ENCODE measurements at places on chromosomes 3 and 15. TPM values are rescaled to one million over a fixed set of nuclear protein-coding genes. Genes with fewer than 3 reads are reported as not detected.
A peak's percentile ranks its signal among the peaks of the same experiment; 100 is the strongest.

GRCh38 chr15:51379390-51379789 is 37.9 kb downstream of the GLDN start:
- DNase-seq = no peak

- DNase-seq = no peak
Observed at GRCh38 chr3:127374086-127375010, 86.5 kb upstream of the PRR20G start.

GRCh38 chr3:14203521-14204079 is 25.0 kb downstream of the LSM3 start:
- peak; percentile 69 for DNase-seq

DNA sequence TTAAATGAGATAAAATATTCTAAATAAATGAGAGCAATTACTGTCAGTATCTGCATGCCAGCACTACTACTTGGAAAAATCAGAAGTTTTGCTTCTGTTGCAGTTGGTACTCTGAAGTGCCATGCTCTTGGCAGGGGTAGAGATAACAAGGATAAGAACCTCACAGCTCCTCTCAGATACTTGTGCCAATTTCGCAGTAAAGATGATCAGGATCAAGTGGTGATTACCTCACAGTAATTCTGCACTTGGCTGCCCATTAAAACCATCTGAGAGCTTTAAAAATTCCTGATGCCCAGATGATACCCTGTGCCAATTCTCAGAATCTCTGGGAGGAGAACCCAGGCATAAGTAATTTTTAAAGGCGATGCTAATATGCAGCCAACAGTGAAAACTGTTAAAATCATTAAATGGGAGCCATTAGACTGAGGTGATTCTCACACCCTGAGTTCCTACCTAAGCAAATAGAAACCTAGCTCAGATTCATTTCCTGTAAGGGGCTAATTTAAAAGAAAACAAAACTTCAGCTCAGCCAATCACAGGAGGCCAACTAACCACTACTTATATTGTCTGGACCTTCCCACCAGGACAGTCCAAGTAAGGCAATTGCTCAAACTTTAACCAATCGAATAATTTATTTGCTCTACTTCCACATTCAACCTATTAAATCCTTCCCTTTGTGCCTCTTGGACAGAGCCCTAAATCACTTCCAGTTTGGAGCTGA is 171.2 kb downstream of the KCNMB2 start:
- DNase-seq = no peak

DNA sequence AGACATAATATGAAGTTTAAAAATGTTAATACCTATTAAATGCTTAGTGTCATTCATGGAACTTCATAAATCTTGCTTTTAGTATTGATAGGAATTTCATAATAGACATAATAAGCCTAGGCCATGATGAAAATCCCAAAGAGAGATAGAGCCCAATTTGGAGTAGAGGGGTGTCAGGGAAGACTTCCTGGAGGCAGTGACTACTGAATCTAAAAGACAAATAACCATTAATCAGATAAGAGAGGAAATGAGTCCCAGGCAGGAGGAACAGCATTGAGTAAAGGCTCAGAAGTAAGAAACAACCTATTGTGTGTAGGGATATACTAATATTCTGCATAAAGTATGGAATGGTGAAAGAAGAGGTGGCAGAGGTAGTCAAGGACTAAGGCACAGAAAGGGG is 126.9 kb upstream of the MRPS22 start:
- no peak for DNase-seq

GRCh38 chr3:963755-964154 is 129.1 kb upstream of the CNTN6 start:
- DNase-seq = no peak

- no peak for DNase-seq
Observed at GRCh38 chr15:90801803-90802202, 66.6 kb upstream of the FURIN start.

- peak; percentile 85 for DNase-seq
Observed at GRCh38 chr15:40857601-40858341, 13.9 kb downstream of the SPINT1 start.

- no peak for DNase-seq
Observed at GRCh38 chr3:116039651-116039985, 405.7 kb downstream of the LSAMP start.

BNC1 gene
- 0.34 TPM for polyA plus RNA-seq

OSTN gene
- 0.14 TPM for polyA plus RNA-seq

GRCh38 chr3:171328419-171329082 is 131.7 kb downstream of the TNIK start:
- DNase-seq = peak; percentile 49

- no peak for DNase-seq
Observed at GRCh38 chr3:39910826-39911464, 101.5 kb downstream of the MYRIP start.

All from right cardiac atrium (tissue), 5 donors.